ENCODE measurements at places on chromosomes 4 and X.

DNA sequence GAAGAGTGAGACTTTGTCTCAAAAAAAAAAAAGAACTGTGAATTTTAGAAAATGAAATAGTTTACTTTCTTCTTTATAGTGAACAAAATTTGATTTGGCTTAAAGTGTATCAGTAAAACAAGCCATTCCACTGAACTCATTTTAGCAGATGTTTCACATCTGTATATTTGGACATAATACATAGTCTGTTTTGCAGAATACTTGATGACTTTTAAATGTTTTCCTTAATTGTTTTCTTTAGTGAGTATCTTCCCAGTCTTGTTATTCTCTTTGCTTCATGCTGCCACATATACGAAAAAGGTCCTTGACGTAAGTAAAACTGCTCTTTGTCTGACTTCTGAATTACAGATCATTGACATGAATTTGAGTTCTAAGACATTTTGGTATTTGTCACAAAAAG is 8.3 kb downstream of the TMEM33 start:
- no peak for DNase-seq

DNA sequence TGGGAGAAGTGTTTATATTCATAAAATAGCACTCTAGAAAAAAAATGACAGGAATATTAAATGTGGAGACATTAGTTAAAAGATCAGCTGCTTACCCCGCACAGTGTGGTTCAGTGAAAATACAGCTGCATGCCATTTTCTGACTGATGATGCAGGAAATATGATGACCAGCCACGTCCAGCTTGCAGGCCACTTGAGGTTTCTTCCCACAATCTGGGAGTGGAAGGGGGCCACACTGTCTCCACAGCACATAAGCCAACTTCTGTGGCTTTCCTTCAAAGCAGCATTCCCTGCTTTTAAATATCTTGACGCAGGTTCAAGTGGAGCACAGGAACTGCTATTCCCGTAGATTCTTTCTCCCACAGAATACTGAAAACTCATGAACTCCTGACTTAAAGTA is 173.4 kb upstream of the GALNT7 start:
- no peak for DNase-seq

DNA sequence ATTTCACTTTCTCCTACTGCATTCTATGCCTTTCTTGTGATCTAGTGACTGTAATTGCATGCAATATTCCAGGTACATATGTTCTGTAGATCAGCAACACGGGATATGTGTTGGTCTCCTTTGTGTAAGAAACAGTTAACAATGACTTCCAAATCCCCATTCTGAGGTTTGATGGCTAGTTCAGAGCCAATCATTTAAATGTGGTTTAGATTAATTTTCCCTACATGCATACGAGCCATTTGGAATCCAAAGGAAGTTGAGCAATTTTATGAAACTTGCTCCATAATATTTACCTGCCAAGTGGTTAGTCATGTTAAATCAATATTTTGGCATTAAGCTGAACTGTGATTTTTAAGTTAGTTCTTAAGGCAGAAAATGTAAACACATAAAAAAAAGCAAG is 172.8 kb upstream of the DCAF12L2 start:
- no peak for DNase-seq

GRCh38 chr4:86603311-86603885 is 9.3 kb downstream of the PTPN13 start:
- DNase-seq = no peak

DNA sequence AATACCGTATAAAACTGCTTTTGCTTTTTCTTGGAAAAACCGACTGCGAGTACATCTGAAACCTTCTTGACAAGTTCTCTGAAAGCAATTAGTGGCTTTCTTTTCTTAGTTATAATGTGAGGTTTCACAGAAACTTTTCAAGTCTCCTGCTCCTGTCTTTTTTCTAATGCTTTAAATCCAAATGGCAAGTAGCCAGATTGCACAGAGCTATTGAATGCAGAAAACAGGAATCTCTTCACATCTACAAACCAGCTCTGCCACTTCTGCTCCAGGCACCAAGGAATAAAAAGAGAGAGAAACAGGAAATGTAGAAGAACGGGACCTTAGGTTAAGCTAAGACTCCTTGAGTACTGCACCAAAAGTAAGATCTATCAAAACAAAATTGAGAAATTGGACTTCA is 267.3 kb upstream of the TET2 start:
- DNase-seq = peak; percentile 77

Measured in CD4-positive, CD25-positive, alpha-beta regulatory T cell (primary cell).